ENCODE measurements at places on chromosomes 6 and 20.
A peak's percentile ranks its signal among the peaks of the same experiment; 100 is the strongest.

- no peak for DNase-seq
These were observed 432.8 kb downstream of the CD83 start for GRCh38 chr6:14550410-14550809.

DNA sequence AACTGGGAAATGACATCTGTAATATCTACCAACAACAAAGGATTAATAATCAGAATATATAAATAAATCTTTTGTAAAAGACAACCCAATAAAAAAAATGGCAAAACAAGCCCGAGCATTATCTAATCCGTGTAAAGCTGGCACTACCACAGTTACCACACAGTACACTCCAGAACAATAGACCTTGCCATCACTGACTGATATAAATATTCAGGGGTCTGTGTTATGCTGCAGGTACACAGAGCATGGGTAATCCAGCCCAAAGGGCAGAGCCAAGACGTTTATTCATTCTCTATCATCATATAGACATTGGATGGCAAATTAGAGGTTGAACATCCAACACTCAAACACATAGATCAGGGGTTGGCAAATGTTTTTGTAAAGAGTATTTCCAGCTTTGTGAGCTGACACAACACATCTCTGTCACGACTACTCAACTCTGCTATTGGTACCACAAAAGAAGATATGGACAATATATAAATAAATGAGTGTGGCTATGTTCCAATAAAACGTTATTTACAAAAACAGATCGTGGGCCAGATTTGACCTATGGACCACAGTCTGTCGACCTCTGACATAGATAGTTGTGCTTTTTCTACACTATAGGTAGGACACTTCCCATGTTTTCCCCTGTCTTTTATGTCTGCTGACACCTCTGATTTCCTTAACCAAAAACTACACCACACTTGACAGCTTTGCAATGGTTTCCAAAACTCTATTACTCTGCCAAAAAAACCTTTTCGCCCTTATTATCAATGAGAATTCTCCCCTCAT lies 4.5 kb downstream of the NCOA6 start:
- no peak for DNase-seq

DNA sequence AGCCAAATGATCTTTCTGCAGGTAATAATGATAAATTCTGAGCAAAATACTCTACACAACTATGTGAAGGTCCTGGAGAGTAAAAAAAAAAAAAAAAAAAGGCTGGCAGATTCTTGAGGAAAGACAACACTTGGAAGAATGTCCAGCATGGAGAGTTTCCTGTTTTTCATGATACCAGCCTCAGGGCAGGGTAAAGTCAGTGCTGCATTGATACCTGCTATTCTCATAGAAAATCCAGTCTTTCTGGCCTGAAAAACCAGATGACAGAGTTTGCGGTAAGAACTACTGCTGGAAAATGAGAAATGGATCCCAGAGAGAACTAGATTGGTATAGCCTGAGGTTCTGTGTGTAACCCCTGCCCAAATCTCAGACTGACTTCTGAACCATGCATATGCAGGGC lies 89.1 kb downstream of the AFG1L start:
- no peak for DNase-seq

GRCh38 chr20:64228751-64229506 lies 26.6 kb upstream of the PCMTD2 start:
- no peak for DNase-seq

DNA sequence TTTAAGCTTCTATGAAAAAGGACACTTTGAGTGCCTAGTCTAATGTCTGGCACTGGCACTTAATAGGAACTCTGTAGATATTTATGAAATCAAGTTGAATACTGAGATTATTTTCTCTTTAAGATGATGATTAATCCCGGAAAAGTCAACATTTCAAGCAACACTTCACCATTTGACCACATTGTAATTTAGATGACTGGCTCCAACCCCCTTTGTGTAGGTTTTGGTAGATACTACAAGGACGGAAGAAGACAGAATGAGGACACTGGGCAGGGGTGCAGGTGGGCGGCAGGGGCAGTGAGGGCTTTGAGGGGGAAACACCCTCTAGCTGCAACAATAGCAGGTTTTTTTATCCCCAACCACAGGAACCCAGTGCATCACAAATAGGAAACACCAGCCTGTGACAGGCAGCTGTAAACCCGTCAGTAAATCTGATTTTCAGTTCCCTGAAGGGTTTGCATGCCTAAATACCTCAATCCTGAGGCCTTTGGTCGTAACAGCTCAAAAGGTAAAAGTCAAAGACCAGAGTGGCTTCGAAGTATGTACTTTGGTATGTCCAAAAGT lies 4.6 kb downstream of the DTNBP1 start:
- no peak for DNase-seq

GRCh38 chr6:111805511-111806164 lies 67.6 kb downstream of the FYN start:
- DNase-seq = no peak

DNA sequence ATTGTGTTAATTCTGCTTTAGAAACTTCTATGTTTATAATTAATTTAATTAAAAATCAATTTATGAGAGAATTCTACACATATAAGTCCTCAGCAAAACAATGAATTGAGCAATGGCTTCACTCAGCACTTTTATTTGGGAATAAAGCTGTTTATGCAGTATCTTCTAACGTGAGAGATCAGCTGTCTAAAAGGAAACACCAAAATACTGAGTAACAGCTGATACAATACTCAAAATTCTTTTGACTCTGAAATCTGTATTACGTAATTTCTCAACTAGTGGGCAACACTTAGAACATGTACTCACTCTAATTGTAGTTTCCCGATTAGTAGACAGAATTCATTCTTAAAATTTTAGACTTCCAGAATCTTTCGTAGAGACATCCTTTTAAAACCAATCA lies 49.8 kb downstream of the MAP3K7 start:
- no peak for DNase-seq

DNA sequence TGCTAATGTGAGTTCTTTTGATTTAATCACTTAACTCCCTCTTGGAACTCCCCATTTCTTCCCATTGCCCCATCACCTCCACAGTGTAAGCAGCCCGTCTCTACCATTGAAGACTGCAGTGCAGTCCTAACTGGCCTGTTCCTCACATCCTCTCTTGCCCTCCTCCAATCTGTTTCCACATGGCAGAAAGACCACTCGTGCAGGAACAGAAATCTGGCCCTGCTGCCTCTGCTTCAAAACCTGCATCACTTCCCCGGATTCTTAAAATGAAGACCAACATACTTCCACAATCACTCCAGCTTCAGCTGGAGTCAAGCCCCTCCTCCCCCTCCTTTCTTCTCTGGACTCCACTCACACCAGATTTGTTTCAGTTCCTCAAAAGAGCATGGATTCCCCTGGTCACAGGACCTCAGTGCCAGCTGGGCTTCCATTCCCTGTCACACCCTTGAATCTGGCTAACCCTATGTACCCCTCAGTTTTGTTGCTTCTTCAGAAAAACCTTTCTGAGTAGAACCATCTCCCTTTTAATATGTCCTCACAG lies 802.3 kb downstream of the MAFB start:
- no peak for DNase-seq

- DNase-seq = no peak
These were observed 71.2 kb upstream of the PTPN1 start for GRCh38 chr20:50438986-50439407.

- DNase-seq = peak; percentile 15
These were observed 12.1 kb downstream of the TRIM31 start for GRCh38 chr6:30100585-30101443.

DNA sequence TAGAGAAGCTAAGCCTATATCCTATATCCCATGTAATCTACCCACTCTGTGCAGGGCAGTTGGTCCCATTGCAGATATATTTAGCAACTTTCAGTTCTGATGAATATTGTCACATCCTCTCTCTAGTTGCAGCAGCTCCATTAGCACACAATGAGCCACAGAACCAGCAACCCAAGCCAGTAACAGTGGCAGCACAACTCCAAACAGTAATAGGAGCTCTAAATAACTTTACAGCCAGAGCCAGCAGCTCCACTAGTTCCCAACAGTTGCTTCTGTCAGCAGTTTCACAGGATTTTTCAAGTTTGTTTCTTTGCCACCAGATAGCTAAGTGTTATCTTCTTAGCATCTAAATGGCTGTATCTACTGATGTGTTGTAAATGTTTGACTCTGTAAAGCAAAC lies 490.8 kb downstream of the HTR1B start:
- no peak for DNase-seq

DNA sequence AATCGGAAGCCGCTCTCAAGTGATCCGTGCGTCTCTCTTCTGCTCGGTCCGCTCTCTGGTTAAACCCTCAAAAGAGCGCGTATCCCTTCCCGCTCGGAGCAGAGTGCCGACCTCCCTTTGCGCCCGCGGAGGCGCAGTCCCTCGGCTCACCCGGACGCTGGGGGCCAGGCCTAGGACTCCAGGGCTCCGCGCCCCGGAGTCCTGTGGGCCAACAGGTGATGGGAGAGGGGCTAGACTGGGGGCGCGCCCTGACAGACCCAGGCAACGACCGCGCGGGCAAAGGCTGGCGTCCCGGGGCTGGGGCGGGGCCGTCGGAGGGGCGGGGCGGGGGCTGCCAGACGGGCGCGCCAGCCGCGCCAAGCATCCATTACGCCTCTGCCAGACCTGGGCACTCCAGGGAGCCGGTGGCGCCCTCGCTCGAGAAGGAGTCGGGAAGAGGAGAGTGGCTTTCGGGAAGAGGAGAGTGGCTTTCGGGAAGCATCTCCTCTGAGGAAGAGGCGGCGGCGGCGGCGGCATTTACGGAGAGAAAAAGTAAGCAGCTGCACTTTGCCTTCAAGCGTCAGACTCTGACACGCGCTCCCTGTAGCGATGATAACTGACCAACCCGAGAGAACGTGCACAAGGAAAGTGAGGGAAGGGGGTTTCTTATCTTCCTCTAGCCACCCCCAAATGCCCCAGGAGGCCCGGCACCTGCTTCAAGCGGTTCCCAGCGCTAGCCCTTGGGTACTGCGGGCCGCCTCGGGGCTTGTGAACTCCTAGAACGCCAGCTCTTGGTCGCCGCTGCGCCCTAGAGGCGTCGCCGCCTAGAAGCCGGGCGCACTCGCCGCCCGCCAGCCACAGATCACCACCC lies 2.6 kb downstream of the EPHA7 start:
- DNase-seq = peak; percentile 6

GRCh38 chr6:126385536-126385935 lies 45.6 kb downstream of the CENPW start:
- peak; percentile 9 for DNase-seq

GRCh38 chr6:108806171-108806570 lies 42.1 kb upstream of the ARMC2 start:
- DNase-seq = no peak

DNA sequence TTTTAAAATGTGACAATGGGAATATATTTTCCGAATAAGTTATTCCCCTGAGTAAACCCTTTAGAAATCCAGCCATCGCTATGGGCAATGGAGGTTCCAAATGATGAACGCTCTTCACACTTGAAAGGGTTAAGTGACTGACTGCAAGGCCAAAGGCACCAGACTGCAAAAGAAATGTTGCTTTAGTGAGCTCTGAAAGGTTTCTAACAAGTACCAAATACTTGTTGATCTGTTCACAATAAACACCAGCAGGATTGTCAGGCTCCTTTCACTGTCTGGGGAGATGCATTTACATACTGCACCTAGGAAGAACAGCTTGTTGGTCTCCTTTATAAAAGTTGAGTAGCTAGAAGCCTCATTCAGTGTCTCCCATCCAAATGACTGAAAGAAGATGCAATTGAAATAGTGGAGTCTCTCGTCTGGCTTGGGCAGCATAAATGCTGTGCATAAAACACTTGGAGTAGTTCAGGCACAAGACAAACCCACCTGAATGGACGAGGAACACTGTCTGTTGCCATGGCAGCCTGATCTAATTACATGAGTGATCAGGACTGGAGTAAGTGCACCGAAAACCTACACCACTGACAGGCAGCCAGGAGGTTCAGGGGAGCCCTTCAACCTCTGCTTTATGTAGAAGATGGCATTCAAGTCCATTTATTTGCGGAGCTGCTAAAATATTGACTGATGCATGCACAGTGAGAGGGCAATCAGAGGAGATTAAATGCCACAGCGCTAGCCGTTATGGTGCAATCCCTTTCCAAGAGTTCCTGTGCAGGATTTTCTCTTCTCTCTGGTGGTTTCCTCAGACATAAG lies 2.9 kb downstream of the ATXN1 start:
- DNase-seq = no peak

- peak; percentile 46 for DNase-seq
These were observed 255.6 kb upstream of the TAB2 start for GRCh38 chr6:149061930-149062329.

DNA sequence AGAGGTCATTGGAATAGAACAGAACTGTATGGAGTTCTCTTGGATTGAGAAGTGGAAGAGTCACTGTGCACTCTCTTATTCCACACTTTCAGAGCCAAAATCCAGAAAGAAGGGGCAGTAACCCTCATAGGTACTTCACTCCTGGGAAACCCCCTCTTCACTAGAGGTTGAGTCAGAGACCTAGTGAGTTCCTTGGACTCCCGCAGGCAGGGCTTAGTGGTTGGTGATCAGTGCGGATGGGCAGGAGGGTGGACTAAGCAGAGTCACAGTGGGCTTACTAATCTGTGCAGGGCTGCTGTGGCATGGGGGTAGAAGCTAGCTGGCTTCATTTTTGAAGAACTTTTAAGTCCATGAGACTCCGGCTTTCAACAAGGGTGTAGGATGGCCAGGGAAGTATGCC lies 95.0 kb upstream of the MLN start:
- no peak for DNase-seq

DNA sequence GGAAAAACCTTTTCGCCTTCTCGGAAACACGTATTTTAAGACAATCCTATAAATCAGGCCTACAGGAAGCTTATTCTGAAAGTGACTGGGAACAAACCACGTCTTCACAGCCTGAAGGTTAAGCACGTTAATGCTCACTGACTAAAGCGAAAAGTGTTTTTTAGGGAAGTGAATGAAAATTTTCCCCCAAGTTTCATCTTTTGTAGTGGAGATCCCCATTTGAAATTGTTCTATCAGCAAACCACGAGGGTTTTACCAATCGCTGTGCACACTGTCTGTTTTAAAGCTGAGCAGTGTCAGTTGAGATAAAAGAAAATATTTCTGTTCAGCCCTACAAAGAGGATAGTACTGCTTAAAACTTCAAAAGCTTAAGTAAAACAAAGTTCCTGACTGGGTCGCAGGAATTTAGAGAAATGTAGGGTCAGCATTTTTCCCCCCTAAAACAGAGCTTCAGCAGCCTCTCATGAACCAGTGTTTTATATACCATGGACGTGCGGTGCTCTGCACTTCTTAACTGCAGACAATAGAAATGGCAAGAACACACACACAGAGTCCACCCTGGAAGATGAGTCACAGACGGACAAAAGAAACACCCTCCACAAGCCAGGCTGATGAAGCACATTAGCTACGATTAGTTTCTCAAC lies 34.9 kb downstream of the SLC22A23 start:
- DNase-seq = peak; percentile 56

GRCh38 chr6:50443144-50443543 lies 270.2 kb upstream of the TFAP2D start:
- no peak for DNase-seq

Data from hematopoietic multipotent progenitor cell treated with erythropoietin and hydrocortisone succinate and interleukin-3 and kit ligand, for 6 days (in vitro differentiated cells).